Lower leg skin (tissue), 4 donors: ENCODE measurements at places on chromosomes 7 and 10. TPM values are rescaled to one million over a fixed set of nuclear protein-coding genes. Genes with fewer than 3 reads are reported as not detected.
A peak's percentile ranks its signal among the peaks of the same experiment; 100 is the strongest.

GRCh38 chr10:115827231-115828009 lies 445.6 kb downstream of the GFRA1 start:
- no peak for DNase-seq

GRCh38 chr7:159036916-159037605 lies 107.6 kb downstream of the VIPR2 start:
- no peak for DNase-seq

DNA sequence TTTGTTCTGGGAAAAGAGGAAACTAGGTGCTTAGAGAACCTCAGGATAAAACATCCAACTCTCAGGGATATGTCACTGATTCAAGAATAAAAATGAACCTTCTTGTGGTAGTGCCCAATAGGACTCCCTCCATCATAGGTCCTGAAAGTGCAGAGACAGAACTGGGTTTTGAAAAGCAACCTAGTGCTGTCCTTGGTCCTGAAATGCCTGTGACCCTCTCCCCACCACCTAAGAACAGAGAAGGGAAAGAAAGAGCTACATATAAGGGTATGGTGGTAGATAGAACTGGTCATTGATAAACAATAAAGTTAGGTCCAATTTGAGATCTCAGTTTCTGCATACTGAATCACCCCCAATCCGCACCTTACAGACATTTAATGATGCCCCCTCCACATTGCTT lies 953.3 kb downstream of the XPNPEP1 start:
- no peak for DNase-seq

DNA sequence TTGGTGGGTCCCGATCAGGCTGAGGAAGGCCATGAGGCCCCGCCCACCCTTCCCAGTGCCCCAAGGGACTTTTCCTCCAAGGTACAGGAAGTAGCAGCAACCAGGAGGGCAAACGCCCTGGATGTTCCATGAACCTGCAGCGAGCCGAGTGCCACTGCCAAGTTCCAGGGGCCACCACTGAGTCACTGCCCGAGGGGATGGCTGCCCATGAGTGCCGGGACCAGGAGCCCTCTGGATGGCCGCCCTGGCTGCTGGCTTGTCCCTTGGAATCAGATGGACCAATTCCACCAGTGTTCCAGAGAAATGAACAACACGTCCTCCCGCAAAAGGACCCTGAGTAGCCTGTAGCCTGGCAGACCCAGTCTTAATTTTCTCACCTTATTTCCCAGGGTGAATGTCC lies 74.2 kb downstream of the ZRANB1 start:
- no peak for DNase-seq

GRCh38 chr10:47405857-47406547 lies 21.9 kb upstream of the ZNF488 start:
- no peak for DNase-seq

GRCh38 chr10:21355591-21356011 lies 169.9 kb downstream of the SKIDA1 start:
- no peak for DNase-seq

GRCh38 chr10:89502549-89502948 lies 32.8 kb downstream of the SLC16A12 start:
- no peak for DNase-seq

DNA sequence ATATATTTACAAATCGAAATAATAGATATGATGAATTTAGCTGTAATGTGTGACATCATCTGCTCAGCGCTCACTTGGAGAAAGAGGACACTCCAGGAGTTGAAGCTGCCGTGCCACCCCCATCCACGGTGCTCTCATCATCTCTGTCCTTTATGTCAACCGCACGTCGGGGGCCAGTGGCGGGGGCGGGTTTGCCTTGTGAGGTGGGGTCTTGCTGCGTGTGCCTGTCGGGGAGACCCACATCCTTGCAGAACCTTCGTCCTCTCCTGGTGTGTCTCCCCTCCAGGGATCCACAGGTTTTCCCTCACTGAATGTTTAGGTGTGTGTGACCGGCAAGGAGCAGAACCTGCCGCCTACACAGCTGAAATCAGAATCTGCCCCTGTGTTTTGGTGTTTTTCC lies 71.6 kb downstream of the INPP5A start:
- no peak for DNase-seq

- DNase-seq, result no peak
These were observed 334.8 kb downstream of the TNS3 start for GRCh38 chr7:47247132-47247531.

DNA sequence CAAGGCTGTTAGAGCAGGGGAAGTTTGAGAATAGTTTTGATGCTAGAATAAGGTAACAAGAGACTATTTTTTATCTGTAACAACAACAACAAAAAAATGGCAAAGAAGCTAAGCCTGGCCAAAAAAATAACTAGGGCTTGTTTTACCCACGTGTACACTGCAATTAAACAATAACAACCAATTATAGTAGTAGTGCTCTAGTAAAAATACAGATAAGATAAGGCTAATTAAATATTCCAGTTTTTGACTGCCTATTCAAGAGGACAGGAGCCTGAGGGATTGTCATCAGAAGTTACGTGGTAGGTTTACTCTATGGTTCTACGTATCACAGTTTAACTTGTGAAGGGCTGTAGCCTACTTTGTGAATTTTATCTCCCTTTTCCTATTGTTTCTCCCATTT lies 29.2 kb downstream of the PCGF5 start:
- DNase-seq, result no peak

GRCh38 chr10:16566202-16566805 lies 44.6 kb upstream of the C1QL3 start:
- DNase-seq, result no peak

- peak; percentile 82 for DNase-seq
These were observed 8.6 kb upstream of the GATA3 start for GRCh38 chr10:8045726-8046494.

DNA sequence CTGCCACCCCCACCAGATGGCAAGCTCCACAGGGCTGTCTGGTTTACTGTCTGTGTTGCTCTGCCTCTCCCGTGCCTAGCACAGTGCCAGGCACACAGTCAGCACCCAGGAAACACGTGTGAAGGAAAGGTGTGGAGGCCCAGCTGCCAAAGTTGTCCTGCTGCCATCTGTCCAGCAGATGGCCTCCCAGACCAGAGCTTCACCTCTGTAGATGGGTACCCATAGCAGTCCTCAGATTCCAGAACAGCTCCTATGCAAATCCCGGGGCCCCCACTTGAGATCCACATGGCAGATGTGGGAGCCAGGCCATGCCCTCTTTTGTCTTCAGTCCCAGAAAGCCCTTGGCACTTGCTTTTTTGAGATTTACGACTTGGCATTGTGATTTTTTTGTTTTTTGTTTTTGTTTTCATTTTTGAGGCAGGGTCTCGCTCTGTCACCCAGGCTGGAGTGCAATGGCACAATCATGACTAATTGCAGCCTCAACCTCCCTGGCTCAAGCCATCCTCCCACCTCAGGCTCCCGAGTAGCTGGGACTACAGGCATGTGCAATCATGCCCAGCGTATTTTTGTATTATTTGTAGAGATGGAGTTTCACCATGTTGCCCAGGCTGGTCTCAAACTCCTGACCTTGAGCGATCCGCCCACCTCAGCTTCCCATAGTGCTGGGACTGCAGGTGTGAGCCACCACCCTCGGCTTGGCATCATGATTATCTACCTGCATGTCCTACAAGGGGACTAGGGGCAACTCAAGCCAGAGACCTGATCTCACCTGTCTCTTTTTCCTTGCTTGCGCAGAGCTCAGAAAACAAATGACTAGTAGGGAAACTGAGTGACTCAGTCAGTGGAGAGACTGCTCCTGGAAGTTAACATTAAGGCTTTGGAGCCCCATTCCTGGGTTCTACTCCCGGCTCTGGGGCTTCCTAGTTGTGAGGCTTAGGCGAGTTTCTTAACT lies 16.9 kb upstream of the PALD1 start:
- no peak for DNase-seq

DNA sequence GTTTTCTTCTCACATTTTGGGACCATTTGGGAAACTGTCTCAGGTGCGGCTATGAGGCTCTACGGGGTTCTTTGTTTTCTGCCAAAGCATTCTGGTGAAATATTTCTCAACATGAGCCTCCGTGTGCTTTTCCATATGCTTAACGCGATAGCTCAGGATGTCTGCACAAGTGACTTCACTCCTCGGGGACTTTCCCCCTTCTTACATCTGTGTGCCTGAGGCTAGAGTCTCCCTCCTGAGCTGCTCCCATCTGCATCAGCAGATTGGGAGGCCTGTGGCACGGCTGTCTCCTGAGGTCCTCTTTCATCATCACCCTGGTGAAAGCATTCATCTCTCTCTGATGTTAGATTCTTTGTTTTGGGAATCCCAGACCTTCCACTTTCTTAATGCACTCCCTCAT lies 1190.9 kb downstream of the TYW1 start:
- DNase-seq, result no peak

DNA sequence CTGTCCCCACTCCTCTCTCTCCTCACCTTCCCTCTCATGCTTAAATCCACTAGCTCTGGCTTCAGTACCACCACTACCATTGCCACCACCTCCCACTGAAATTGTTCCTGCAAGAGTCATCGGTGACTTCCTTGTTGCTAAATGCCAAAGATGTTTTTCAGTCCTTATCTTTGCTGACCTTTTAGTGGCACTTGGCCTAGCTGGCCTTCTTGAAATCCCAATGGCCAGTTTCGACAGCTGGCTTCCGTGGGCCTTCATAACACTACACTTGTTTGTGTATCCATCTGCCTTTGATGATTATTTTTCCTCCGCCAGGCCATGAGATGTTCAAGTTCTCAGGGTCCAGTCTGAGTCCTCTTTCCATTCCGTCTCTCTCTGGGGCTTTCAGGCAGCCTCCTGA lies 118.2 kb upstream of the NANOS1 start:
- DNase-seq, result no peak

GRCh38 chr10:22494007-22494406 lies 148.7 kb downstream of the SPAG6 start:
- no peak for DNase-seq

GRCh38 chr10:74238031-74238431 lies 87.0 kb downstream of the ADK start:
- no peak for DNase-seq

- no peak for DNase-seq
These were observed 41.6 kb downstream of the CALML5 start for GRCh38 chr10:5457741-5458140.

DNA sequence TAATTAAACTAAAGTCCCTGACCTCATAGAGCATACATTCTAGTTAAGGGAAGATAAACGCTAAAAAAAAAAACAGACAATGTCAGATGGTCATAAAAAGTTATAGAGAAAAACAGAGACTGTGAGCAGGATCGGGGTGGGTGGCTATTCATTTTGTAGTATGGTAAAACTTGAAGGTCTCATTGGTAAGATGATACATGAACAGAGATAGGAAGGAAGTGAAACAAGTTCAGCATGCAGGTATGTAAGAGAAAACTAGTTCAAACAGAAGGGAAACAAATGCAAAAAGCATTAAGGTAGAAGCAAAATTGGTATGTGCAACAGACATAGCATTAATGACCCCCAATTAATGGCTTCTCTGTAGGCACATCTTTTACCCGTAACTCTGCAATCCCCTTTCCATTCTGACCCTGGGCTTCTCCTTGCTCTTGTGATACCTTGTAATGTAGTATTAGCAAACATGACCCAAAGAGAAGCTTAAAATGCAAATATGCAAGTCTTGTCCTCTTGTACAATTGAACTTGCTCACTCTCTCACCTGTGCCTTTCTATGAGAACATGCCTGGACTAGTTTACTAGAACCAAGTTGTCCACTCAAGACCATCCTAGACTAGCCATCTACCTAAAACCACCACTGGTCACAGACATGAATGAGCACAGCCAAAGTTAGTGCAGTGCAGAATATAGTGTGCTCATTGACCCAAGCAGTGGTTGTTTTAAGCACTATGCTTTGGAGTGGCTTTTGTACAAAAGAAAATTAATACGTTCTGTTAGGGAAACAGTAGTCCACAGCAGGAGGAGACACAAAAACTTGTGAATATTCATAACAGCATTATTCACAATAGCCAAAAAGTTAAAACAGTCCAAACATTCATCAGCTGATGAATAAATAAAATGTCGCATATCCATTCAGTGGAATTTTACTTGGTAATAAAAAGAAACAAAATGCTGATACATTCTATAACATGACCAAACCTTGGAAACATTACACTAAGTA lies 57.0 kb downstream of the BRAF start:
- no peak for DNase-seq

- no peak for DNase-seq
These were observed 16.8 kb downstream of the CPEB3 start for GRCh38 chr10:92274071-92274470.

GRCh38 chr10:79206300-79207095 lies 137.7 kb downstream of the ZMIZ1 start:
- no peak for DNase-seq

DNA sequence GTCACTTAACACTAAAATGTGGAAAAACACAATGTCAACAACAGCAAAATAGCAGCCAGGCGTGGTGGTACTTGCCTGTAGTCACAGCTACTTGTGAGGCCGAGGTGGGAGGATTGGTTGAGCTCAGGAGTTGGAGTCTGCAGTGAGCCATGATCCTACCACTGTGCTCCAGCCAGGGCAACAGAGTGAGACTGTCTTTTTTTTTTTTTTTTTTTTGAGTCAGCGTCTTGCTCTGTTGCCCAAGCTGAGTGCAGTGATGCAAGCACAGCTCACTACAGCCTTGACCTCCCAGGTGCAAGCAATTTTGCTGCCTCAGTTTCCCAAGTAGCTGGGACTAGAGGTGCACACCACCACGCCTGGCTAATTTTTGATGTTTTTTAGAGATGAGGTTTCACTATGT lies 6.1 kb downstream of the KCTD7 start:
- DNase-seq, result no peak

- no peak for DNase-seq
These were observed 3.2 kb downstream of the HPSE2 start for GRCh38 chr10:99232360-99232999.

GRCh38 chr10:123390332-123390731 lies 236.1 kb downstream of the BUB3 start:
- DNase-seq, result no peak

DNA sequence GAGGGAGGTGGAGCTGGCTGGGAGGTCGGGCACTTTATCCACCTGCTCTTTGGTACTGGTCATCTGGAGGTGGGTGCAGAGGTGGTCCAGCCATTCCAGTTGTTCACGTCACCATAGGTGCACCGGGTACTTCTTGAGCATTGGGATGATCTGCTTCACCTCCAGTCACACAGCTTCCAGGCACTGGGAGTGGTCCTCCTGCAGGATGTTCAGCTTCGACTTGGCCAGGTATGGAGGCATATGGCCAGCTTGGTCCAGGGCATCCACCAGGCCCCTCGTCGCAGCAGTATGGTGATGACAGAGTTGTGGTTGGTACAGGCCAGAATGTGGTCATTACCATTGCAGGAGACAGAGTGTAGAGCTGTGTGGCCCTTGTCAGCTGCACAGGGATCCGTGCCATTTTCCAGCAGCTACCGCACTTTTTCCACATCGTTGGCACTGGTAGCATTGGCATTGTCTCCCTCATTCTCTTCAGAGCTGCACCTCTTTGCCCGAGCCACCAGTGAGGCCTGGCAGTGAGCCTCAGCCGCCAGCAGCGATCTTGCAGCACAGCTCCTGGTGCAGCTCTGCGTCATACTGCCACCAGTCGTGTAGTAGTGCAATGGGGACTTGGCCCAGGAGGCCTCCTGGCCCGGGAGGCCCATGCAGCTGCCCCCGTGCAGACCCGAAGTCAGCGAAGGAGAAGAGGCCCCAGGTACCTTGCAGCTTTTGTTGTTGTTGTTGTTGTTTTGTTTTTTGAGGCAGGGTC lies 150.9 kb downstream of the ZNF22 start:
- DNase-seq, result no peak

The SPDYE16 gene
- not detected for total RNA-seq

The CRHR2 gene
- not detected for total RNA-seq

The ZNF488 gene
- 2.0 TPM for total RNA-seq

The DYDC2 gene
- not detected for total RNA-seq

The IDI2 gene
- not detected for total RNA-seq

The SUN3 gene
- total RNA-seq, result not detected

The CARD11 gene
- total RNA-seq, result 0.68 TPM

The RPEL1 gene
- not detected for total RNA-seq

The PNLIP gene
- total RNA-seq, result not detected

The SYNPO2L gene
- total RNA-seq, result not detected

The ORC5 gene
- 18.3 TPM for total RNA-seq
